ENCODE measurements at places on chromosomes 11 and 22. TPM values are rescaled to one million over a fixed set of nuclear protein-coding genes. Genes with fewer than 3 reads are reported as not detected.

GRCh38 chr22:30903876-30904460, 64.6 kb downstream of the MORC2 start:
- DNase-seq = no peak

DNA sequence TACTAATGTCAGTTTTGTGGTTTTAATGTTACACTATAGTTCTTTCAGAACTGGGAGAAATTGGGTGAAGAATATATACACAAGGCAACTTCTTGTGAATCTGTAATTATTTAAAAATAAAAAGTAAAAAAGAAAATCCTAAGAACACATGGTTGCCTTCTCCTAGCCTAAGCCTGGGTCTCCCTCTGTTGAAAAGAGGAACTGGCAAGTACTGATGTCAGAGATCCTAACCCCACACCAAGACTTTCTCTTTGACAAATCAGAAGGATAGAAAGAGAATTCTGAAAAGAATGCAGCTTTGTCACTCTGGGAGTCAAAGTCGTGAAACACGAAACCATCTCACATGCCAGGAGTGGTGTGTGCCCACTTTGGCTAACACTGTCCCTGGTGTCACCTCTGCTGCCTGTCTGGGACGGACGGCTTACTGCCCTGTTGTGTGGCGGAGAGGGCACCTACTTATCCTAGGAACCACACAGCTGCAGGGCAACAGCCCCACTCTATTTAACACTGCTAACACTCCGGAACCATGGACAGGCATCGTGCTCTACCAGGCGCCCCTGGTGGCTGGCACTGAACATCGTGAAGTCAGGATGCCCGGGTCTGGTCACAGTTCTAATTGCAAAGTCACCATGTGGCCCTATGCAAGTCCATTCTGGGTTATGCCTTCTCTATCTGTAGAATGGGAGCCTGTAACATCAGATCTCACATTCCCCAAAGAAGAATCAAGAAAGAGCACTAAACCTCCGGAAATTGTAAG, 108.7 kb upstream of the CD82 start:
- DNase-seq = no peak

DNA sequence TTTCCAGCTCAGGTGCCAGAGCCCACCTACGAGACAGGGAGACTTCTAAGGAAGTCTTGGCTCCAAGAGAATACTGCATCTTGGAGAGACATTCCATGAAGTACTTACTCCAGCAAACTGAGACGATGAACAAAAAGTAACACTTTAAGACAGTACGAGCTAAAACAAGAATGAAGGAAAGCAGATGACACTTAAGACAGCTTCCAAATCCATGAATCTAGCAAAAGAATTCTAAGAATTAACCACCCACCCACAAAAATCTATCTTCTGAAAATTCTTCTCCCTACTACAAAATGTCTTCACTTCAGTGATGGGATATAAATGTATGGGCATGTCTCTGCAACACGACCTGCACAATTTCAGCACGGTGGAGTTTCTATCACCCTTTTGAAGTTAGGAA, 132.9 kb downstream of the C11orf58 start:
- no peak for DNase-seq

- peak; percentile 79 for DNase-seq
Measured at GRCh38 chr22:32920032-32920628, 118.6 kb downstream of the TIMP3 start.

DNA sequence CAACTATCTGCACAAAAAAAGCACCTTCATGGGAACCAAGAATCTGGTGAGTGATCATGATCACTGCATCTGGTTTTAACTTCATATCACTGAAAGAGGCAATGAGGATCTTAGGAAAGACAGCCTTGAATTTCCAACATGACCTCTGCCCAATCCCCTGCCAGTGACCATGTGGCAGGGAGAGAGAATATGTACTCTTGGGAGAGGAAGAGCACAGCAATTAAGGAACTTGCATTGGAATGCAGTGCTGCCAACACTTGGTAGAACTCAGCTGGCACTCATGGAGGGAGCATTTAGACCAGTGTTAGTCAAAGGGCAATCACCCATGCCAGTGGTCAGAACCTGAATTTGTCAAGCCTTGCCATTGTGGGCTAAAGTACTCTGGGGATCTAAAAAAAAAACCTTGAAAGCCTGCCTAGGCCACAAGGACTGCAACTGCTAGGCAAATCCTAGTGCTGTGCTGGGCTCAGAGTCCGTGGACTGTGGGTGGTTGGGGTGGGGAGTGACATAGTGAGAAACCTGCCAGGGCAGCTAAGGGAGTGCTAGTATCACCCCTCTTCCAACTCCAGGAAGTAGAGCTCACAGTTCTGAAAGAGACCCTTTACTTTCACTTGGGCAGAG, 23.1 kb downstream of the JRKL start:
- DNase-seq = no peak

GRCh38 chr11:131534611-131535010, 164.2 kb downstream of the NTM start:
- no peak for DNase-seq

DNA sequence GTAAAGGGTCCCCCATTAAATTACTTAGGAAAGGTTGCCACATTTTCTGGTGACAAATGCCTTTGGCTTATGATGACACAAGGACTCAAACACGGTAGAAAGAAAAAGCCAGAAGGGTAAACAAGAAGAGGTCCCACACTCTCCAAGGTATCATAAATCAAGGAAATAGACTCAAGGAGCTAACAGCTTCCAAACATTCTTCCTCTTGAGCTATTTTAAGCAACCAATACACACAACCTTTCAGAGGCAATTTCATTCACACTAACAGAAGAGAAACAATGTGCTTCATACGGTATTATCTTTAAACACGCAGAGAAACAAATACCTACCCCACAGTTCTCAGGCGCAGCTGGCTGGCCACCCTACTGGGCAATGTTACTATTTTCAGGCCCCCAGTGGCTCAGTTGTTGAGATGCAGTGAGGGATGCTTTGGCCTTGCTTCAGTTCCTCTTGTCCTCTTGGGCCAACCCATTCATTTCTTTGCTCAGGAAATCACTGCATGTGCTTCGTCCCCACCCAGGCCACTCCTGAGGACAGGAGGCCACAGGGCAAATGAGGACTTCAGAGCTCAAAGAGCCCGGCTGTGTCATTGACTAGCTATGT, 15.8 kb downstream of the ABTB2 start:
- DNase-seq = peak; percentile 73

DNA sequence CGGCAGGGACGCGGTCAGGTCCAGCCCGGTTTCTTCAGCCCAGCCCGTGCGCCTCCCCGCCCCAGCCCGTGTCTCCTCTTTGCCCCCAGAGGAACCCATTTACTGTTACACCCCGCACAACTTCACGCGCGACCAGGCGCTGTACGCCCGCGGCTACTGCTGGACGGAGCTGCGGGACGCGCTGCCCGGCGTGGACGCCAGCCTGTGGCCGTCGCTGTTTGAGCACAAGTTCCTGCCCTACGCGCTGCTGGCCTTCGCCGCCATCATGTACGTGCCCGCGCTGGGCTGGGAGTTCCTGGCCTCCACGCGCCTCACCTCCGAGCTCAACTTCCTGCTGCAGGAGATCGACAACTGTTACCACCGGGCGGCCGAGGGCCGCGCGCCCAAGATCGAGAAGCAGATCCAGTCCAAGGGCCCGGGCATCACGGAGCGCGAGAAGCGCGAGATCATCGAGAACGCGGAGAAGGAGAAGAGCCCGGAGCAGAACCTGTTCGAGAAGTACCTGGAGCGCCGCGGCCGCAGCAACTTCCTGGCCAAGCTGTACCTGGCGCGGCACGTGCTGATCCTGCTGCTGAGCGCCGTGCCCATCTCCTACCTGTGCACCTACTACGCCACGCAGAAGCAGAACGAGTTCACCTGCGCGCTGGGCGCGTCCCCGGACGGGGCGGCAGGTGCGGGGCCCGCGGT, 6.5 kb downstream of the PANX2 start:
- DNase-seq = no peak

GRCh38 chr22:45098056-45098455, 65.7 kb upstream of the NUP50 start:
- DNase-seq = no peak

DNA sequence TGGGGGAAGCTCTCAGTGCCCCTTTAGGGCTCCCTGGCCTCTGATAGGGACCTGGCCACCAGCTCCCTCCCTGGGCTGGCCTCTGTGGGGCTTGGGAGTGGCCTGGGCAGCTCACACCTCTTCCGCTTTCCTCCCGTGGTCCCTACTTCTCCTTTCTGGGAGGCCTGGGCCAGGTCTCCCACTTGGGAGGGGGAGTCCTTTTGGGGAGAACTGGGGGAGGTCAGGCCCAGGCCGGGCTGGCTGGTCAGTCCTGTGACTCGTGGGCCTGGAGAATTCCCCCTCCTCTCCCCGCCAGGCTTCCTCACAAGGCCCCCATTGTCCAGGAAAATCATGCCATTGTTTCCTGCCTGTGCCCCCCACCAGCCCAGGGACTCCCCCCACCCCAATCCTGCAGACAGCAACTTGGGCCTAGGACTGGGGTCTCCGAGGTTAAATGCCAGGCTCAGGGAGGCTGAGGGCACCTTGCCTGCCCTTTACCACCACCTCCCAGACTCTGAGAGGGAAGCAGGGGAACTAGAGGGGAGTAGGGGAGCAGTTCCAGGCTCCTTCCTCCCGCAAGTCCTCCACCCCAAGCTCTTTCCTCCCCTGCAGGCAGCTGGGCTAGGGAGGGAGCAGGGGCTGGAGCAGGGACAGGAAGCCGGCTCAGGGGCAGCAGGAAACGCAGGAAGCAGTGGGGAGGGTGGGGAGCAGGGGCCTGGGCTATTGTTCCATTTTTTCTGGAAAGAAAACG, 2.8 kb downstream of the MAP3K11 start:
- no peak for DNase-seq

Gene ARHGAP8
- 0.41 TPM for total RNA-seq

Gene MMP12
- total RNA-seq = not detected

Gene UPB1
- total RNA-seq = not detected

Gene MIOX
- total RNA-seq = not detected

All from fibroblast of the aortic adventitia (primary cell).